ENCODE measurements at places on chromosomes 3 and 15.

- no peak for DNase-seq
These were observed 76.3 kb upstream of the ICE2 start for GRCh38 chr15:60555291-60555690.

GRCh38 chr3:11367143-11367693, 95.0 kb downstream of the ATG7 start:
- no peak for DNase-seq

DNA sequence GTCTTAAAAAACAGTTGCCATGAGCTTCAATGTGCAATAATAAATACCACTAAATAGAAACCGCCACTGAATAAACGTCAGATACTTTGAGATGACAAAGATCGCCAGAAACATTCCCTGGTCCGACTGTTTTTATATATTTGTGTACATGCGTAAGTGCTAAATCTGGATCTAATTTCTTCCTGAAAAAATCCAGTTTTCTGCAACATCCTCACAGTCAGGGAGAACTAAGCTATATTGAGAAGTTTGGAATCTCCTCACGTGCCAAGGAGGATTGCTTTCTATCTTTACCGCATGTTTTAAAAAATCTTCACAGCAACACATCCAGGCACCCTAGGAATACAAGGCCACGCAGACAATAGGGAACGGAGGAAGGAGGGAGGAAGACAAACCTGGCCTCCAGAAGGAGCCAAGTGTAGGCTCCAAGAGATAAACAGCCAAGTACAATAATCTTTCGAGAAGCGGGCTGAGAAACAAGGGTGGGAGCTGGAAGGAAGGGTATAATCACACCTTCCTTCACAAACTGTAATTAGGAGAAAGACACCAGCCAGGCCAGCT, 5.7 kb downstream of the VGLL4 start:
- DNase-seq = no peak

DNA sequence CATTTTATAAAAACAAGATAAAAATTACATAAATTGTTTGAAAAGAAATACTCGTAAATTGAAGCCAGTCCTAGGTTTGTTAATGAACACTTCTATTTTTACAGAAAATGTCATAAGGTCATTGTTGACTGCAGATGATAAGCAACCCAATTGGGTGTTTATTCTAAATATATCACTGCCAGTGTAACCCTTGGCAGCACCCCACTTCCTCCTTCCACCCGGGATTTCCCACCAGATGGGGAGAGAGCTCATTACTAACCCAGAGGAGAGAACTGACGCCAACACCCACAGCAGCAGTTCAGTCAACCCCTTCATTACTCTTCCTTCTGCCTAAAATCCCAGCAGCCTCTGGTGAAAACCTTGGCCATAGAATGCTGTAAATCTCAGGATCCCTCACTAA, 307.6 kb downstream of the GAP43 start:
- no peak for DNase-seq

DNA sequence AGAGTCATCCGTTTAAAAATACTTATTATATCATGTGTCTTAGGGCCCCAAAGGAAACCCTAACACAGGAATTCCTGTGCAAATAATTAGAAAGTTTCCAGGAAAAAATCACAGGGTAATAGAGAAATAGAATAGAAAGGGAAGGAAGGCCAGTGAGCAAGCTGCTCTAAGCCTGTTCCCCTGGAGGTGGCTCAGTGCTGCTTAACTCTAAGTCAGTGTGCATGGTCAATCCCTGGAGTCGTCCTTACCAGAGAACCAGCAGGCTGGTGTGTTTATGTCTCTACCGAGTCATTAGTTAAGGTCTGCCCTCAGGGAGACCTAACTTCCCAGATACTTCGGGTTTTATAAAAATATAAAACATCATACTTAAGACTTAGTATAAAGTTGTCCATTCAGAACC, 21.0 kb upstream of the MCF2L2 start:
- no peak for DNase-seq

- no peak for DNase-seq
These were observed 65.3 kb upstream of the PSMD6 start for GRCh38 chr3:64088408-64089205.

DNA sequence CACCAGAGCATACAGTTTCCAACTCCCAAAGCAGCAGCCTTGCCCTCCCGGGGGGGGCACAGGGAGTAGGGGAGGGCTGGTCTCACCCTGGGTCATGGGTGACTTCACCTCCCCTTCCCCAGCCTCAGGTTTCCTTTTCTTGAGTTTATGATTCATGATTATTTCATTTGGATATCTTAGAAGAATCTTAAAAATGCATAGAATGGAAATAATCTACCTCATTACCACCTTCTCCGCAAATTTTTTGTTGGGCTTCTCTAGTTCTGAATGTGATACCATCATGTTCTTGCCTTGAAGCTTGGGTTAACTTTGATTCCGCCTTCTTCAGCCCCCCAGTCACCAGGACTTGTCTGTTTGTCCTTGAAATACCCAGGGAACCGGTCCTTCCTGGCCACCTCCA, 148.8 kb upstream of the ROPN1 start:
- no peak for DNase-seq

GRCh38 chr3:78754066-78754743, 1013.6 kb downstream of the ROBO1 start:
- DNase-seq = no peak

DNA sequence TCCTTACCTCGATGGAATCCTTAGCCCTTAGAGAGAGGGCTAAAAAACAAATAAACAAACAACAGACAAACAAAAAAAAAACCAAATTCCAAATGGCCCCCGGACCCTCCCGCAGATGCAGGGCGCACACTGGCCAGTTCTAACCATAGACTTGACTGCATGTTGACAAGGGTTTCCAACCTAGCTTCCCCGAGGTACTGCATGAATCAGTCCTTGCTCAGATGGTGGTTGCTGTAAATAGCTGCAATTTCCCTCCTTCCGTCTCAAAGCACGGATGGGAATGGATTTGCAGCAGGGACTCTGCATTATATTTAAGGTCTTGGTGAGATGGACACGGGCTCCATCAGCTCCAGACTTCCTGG, 162.8 kb downstream of the CD47 start:
- no peak for DNase-seq

GRCh38 chr3:129555153-129555550, 12.2 kb downstream of the H1-8 start:
- DNase-seq = no peak

GRCh38 chr3:135382621-135383020, 582.9 kb upstream of the PPP2R3A start:
- no peak for DNase-seq

DNA sequence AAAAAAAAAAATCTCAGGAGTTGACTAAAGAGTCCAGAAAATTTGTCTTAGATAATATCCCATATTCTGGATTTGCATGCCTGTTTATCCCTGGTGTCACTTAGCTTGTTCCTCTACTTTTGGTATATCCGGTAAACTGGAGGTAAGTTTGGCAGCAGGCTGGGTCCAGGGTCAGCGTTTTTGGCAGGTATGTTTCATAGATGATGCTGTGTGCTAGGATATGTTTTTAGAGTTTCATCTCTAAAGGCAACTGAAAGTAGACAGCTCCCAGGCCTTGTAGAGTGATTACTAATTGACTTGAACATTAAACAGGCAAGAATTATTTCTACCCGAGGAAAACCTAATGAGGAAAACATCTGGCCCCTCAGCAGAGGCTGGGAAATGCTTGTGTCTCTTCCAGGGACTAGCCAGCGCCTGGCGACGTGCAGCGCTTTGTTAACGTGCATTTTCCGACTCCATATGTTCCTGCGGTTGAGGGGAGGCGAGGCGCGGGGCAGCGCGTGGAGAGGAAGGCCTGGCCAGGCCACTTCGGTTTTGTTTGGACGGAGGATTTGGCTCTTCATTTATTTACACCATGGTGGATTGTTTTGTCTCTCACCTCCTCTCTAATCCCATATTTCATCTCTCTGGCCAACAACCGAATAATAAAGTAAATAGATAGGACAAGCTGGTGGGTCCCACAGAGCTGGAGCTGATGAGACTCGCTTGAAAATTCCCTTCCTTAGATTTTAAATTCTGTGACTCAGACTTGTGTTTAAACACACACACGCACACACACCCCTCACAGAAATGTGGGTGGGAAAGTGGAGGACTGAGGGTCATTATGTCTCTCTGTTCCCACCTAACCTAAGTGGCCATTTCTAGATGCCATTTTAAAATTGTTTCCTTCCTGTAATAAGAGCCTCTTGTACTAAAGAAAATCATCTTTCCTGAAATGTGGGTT, 65.3 kb downstream of the ASB7 start:
- DNase-seq = no peak

- no peak for DNase-seq
These were observed 36.1 kb upstream of the MECOM start for GRCh38 chr3:169699536-169700050.

DNA sequence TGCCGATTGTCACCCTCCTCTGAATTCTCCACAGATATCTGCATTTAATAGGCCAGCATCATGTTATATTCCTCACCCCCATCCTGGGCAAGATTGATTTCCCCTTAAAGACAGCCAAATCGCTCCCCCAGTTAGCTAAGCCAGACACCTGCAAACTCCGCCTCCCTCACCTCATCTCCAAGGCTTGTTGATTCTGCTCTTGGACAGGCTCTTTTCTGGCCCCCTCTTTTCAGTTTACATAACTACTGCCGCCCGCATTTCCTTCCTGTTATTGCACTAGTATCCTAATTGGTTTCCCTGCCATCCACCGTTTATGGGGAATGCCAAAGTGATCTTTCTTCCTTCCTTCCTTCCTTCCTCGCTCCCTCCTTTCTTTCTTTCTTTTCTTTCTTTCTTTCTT, 214.7 kb upstream of the MRPL3 start:
- DNase-seq = no peak

DNA sequence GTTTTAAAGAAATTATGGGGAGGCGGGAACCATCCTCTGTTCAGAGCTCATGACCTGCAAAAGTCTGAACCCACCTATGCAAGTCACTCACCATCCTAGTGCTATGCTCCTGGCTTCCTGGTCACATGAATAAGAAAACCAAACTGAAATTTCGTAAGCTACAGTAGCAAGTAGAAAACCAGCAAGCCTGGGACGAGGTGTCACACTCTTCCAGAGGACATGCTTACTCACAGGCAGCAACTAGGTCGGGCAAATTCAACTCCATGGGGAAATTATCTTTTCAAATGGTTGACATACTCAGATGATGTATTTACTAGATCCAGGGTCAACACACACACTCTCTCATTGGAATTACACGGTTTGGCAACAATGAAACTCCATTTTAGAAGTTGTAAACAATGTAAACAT, 31.3 kb downstream of the LDHAL6B start:
- DNase-seq = no peak

DNA sequence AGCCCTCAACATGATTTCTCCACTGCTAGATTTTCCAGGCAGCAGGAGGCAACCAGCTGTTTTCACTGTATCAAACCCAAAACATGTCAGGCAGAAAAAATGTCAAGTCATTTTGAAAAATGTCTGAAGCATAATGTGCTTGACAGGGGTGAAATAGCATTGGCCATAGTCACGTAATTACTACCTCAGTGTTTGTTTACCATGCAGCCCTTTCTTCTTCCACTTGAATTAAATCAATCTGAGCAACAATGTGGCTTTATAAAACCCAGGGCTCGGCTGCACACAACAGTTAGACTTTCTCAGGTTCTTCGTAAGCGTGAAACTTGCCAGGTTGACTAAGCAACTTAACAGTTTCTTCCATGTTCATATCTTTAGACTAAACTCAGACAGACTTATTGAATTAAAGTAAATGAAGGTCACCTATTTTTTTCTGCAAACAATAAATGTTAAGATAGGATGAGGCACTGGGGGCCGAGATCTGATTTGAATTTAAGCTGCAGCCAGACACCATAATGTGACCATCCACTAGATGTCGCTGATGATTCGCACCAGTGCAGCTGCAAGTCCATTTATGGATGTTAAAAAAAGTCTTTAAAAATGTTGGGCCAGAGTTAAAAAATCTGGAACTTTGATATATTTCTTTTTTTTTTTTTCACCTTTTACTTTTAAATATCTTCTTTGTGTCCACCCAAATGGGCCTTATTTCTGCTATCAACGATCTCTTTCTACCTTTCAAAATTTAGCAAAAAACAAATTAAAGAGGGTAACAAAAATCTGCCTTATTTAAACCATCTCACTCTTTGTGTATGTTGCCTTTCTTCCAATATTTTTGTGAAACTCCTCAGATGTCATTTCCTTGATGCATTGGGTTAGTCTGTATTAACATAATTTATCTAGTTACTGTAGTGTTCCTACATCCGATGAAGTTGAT, 305.9 kb downstream of the CACNA2D3 start:
- no peak for DNase-seq

GRCh38 chr3:139642996-139643395, 34.8 kb downstream of the NMNAT3 start:
- DNase-seq = no peak
